ENCODE measurements at places on chromosomes 16 and 17. TPM values are rescaled to one million over a fixed set of nuclear protein-coding genes. Genes with fewer than 3 reads are reported as not detected.

The GSG1L gene
- 0.38 TPM for total RNA-seq

The ZPBP2 gene
- total RNA-seq = not detected

The ZSCAN10 gene
- 50.7 TPM for total RNA-seq

The TBC1D3I gene
- total RNA-seq = 0.23 TPM

The CTRB2 gene
- not detected for total RNA-seq

DNA sequence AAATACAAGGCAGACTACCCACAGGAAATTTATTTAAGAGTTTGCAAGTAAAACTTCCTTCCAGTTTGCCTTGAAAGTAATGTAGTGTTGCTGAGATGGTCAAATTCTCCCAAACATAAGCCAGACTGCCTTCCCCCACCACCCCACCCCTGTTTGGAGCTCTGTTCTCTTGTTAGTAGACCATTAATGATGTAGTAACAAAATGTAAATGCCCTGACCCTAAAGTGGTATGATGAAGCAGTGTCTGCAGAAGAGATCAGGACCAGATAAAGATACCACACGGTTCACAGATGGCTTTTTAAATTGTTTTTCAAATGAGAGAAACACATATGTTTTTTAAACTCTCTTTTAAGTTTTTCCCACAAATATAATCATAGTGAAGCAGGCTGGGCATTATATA, 136.4 kb upstream of the TMEM97 start:
- DNase-seq = no peak

- no peak for DNase-seq
Observed at GRCh38 chr17:79135628-79136405, 61.2 kb downstream of the ENGASE start.

- peak; percentile 10 for DNase-seq
Observed at GRCh38 chr16:15650698-15651171, 690 bp downstream of the NDE1 start.

DNA sequence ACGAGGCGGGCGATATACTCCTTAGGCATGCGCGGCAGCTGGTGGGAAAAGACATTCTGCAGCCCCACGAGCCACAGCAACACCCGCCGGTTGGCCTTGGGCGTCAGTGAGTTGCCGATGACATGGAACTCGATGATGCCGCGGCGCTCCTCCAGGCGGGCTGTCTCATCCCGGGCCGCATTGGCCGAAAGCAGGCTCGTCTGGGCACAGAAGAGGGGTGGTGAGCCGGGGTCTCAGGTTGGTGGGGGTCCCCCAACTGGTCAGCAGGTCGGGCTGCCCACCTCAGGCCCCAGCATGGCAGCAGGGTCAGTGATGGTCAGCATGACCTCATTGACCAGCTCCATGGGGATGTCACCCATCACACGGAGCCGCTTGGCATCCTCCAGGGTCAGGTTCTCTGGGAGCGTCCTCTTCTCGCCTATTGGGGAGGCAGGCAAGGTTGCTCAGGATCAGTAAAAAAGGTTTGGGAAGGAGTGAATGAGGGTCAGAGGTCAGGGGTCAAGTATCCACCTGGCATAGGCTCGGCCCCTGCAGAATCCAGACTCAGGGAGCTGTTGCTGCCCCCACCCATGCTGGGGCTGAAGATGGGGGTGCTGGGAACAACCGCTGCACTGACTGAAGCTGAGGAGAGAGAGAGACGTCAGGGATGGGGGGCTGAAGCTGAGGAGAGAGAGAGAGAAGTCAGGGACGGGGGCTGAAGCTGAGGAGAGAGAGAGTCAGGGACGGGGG, 3.6 kb downstream of the KAT2A start:
- DNase-seq = no peak

DNA sequence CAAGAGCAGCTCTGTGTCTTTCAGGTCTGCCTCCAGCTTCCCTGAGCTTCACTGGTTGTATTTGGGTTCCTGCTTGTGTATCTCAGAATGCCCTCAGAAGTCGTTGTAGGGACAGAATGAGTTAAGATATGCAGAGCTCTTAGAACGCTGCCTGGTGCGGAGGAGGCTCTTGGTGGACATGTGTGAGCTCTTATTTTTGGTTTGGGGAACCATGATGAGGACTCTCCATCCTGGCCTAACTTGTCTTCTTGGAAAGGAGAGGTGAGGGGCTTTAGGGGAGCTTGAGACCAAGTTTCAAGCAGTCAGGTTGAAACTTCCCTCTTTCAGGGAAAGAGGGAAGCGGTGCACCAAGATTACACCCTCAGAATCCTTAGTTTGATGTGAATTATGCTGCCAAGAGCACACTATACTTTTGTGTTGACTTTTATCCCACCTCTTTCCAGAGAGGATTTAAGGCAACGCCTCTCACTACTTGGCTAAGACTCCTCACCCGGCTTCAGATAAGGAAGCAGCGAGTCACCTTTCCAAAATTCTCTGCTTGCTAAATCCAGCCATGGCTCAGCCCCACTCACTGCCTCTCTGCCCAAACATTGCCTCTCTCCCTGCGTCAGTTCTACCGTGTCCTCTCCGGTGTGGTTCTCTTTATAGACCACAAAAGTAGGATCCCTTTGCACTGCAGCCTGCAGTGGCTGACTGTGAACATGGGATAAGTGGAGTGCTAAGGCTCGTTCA, 12.7 kb downstream of the CDK5RAP3 start:
- DNase-seq = no peak

DNA sequence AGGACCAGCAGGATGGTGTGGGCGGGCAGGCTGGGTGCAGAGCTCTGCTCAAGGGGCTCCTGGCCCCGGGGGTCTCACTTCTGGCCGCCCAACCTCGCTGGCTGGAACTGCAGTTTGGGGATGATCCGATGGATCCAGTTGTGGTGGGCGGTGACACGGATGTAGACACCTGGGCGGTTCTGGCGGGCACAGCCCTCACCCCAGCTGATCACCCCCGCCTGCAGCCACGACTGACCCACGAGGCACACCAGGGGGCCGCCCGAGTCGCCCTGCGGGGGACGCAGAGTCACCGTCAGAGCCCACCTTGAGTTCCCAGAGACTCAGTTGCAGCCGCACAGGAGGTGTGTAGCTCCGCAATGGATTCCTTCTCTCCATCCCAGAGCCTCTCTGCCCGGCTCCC, 7.5 kb downstream of the PRSS27 start:
- DNase-seq = no peak

GRCh38 chr17:80663781-80664206, 119.2 kb downstream of the RPTOR start:
- DNase-seq = no peak
